Fibroblast of the aortic adventitia (primary cell): ENCODE measurements at places on chromosomes 3 and 15. TPM values are rescaled to one million over a fixed set of nuclear protein-coding genes. Genes with fewer than 3 reads are reported as not detected.

The PFKFB4 gene
- 4.7 and 6.1 TPM in 2 replicates for total RNA-seq

The IL5RA gene
- total RNA-seq: 0.08 TPM in 1 of 2 replicates, not detected in the other

The MFGE8 gene
- 59.5 and 217 TPM in 2 replicates for total RNA-seq

The AGBL1 gene
- not detected in 2 replicates for total RNA-seq

The ZNF385D gene
- total RNA-seq: 0.57 and 11.5 TPM in 2 replicates

The FETUB gene
- total RNA-seq: not detected in 2 replicates

The FGF12 gene
- 0.08 and 0.36 TPM in 2 replicates for total RNA-seq

The SIDT1 gene
- not detected in 2 replicates for total RNA-seq

The ALS2CL gene
- total RNA-seq: 0.16 and 0.18 TPM in 2 replicates

The HACL1 gene
- total RNA-seq: 32.4 and 48.9 TPM in 2 replicates

The PDCD7 gene
- total RNA-seq: 15.7 and 41.9 TPM in 2 replicates

The ATP2B2 gene
- not detected in 2 replicates for total RNA-seq

The IL20RB gene
- total RNA-seq: 3.9 and 4.6 TPM in 2 replicates

The GOLGA8T gene
- not detected in 2 replicates for total RNA-seq

The RFC4 gene
- total RNA-seq: 13.2 and 48.4 TPM in 2 replicates

The TRIM71 gene
- total RNA-seq: not detected in 2 replicates

The UCN2 gene
- 0.54 TPM in 1 of 2 replicates, not detected in the other for total RNA-seq

The NANOGP8 gene
- total RNA-seq: 0.81 TPM in 1 of 2 replicates, not detected in the other

The ECE2 gene
- total RNA-seq: not detected in 2 replicates

The SENP7 gene
- 19.5 and 24.0 TPM in 2 replicates for total RNA-seq

The DNAJA4 gene
- 0.65 and 2.3 TPM in 2 replicates for total RNA-seq

The IGSF11 gene
- not detected in 2 replicates for total RNA-seq

The XCR1 gene
- not detected in 2 replicates for total RNA-seq

The EAF2 gene
- total RNA-seq: 2.1 and 2.3 TPM in 2 replicates

The ARGFX gene
- total RNA-seq: not detected in 2 replicates

The SLC22A13 gene
- total RNA-seq: 0.45 TPM in 1 of 2 replicates, not detected in the other

The LEKR1 gene
- 0.81 and 2.8 TPM in 2 replicates for total RNA-seq

The ARRDC4 gene
- 6.2 and 18.3 TPM in 2 replicates for total RNA-seq

The EPHB3 gene
- 2.5 and 4.7 TPM in 2 replicates for total RNA-seq

The ATP13A4 gene
- total RNA-seq: 0.09 TPM in 1 of 2 replicates, not detected in the other

The ARNT2 gene
- total RNA-seq: 9.4 and 12.7 TPM in 2 replicates

The TNFSF10 gene
- 1.1 and 5.0 TPM in 2 replicates for total RNA-seq
